ENCODE measurements at places on chromosomes 2 and 18. TPM values are rescaled to one million over a fixed set of nuclear protein-coding genes. Genes with fewer than 3 reads are reported as not detected.

TRPM8 gene
- not detected for total RNA-seq

PRKAG3 gene
- not detected for total RNA-seq

- no peak for DNase-seq
Measured at GRCh38 chr2:181399027-181399426, 58.2 kb upstream of the ITGA4 start.

ZNF892 gene
- total RNA-seq: 3.9 TPM

GRCh38 chr2:221655300-221655699 is 83.2 kb upstream of the EPHA4 start:
- DNase-seq: no peak

DNA sequence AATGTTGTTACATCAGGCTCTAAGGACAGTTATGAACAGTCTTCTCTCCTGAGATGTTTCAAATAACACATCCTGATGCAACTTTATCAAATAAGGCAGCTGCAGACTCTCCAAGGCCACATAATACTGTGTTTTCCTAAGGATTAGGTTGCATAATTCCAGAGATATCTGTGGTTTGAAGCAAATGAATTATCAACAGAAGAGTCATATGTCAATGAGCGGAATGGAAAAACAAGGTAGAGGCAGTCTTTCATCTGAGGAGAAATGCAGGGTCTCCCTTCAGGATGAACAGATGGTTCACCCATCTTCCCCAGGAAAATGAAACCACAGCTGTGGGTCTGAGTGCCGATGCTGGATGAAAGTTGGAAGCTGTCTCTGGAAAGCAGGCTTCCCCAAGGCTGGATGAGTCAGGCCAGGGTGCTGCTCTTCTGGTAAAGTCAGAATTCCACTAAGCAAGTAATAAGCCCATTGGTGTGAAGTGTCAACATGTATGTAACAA is 22.2 kb downstream of the LYG1 start:
- no peak for DNase-seq

VSNL1 gene
- not detected for total RNA-seq

NYAP2 gene
- total RNA-seq: not detected

DNA sequence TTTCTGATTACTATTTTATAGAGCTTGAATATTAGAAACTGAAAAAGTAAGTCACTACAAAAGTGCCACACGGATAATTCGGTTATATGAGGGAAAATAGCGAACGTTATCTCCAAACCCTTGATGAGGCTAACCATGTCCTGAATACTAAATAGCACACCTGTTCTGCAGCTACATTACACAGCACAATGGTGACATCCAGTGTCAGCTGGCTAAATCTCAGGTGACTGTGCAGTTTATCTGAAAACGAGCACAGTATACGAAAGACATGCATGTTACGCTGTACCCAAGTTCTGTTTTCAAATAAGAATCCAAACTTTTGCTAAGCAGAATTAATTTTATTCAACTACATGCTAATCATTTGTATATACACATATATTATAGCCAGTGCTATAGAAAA is 9.0 kb downstream of the CCDC68 start:
- no peak for DNase-seq

- no peak for DNase-seq
Measured at GRCh38 chr2:152657043-152657442, 60.2 kb downstream of the PRPF40A start.

GRCh38 chr2:195018462-195018861 is 638.6 kb upstream of the SLC39A10 start:
- DNase-seq: no peak

PID1 gene
- total RNA-seq: not detected

DNA sequence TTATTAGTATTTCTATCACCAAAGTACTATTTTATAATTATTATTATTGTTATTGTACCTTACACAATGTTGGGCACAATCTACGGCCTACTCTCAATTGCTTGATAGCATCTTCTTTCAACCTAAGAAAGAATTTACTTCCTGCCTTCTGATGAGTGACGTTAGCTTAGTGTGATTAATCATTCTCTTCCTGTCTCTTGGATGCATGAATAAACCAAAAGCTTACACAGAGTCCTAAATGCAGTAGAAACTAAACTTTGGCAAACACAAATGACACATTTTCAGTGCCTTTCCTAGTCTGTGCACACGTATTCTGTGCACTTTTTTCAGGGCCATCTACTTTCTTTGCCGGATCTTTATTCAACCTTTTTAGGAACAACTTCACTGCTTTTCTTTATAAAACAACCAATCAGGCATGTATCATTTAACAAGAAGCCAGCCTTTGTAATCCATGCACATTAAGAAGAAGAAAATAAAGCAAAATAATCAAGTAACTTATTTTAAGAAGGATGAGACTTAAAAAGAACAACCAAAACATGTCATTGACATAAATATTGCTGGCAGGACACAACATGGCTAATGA is 19.1 kb downstream of the TRAK2 start:
- no peak for DNase-seq

DNA sequence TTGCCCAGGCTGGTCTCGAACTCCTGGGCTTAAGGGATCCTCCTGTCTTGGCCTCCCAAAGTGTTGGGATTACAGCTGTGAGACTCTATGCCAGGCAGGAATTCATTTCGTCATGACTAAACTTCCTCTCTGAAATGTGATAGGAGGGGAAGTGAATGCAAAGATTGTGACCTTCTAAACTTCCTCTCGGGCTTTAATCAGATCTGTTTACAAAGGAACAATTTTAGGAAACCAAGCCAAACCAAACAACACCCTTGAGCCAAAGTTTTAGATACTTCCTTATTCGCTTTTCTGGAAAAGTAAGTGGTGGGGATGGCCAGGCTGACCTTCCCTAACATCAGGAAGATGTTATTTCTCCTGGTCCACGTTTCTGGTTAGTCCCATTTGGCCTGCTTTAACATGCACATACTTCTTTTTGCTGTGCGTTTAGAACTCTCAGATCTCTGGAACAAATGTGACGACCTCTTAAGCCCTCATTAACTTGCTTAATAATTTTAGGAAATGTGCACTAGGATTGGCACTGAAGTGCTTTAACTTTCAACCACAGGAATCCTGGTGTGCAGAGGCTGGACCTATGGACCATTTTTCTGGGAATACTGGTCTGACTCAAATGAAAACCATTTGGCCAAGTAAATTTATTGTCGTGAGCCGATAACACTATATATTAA is 33.2 kb upstream of the YES1 start:
- no peak for DNase-seq

Measured in activated CD8-positive, alpha-beta memory T cell treated with anti-CD3 and anti-CD28 coated beads, Interleukin-2, amount 10 ng/mL, durations not matched to agents 7 days and 5 days (primary cell).